ENCODE measurements at places on chromosomes 12 and 14.

GRCh38 chr12:25819691-25820090, 138.8 kb upstream of the RASSF8 start:
- no peak for DNase-seq

DNA sequence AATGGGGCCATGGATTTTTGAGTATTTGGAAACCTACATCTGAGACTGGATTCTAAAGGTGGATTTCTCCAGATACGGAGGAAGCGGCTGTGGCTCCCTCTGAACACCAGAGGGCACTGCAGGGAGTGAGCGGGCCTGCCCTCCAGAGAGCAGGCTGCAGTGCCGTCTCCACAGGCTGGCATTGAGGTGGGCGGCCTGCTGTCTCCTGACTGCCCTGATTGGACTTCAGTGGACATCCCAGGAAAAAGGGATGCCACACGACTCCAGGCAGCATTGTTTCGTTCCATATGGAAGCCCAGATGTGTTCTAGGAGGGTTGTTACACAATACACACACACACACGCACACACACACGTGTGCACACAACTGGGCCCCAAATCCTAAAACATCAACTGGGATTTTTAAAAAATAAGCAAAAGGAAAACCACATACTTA, 20.9 kb upstream of the ANO2 start:
- no peak for DNase-seq

GRCh38 chr14:54772451-54772881, 130.2 kb downstream of the GCH1 start:
- DNase-seq = no peak

- DNase-seq = no peak
Observed at GRCh38 chr12:107131832-107132616, 38.7 kb upstream of the CRY1 start.

GRCh38 chr14:105282098-105282725, 18.6 kb downstream of the BRF1 start:
- no peak for DNase-seq

GRCh38 chr12:83960767-83961166, 951.8 kb downstream of the SLC6A15 start:
- no peak for DNase-seq

All from bone marrow (tissue), 2 donors.